ENCODE measurements at places on chromosomes 2 and 18.

DNA sequence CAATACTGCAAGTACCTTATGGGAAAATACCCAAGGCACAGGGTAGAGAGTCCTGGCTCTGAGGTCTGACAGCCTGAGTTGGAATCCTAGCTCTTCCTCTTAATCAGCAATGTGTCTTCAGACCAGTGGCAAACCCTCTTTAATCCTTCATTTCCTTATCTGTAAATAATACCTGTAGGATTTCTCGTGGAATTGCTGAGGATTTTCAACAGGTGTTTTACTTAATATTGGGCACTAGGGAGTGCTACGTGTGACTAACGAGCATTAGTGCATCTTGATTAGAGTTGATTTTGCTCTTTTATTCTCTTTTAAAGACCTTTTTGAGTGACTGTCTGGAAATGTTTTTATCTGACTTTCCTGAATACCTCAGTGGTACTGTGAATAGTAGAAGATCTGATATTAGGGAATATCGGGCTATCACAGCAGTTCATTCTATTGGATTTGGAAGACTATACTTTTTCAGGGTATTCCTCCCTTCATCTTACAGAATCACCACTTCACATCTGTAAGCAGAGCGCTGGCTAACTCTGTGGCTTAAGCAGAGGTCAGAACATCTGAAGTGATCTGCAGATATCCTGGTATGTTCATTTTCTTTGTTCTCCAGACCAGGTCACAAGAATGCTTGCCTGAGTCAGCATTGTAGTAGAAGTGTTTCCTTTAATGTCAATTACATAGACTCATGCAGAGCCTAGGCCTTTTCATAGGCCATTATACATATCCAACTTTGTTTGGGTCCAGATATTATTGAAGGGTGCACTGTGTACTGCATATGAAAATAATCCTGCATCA is 49.1 kb downstream of the ARHGAP28 start:
- no peak for DNase-seq

DNA sequence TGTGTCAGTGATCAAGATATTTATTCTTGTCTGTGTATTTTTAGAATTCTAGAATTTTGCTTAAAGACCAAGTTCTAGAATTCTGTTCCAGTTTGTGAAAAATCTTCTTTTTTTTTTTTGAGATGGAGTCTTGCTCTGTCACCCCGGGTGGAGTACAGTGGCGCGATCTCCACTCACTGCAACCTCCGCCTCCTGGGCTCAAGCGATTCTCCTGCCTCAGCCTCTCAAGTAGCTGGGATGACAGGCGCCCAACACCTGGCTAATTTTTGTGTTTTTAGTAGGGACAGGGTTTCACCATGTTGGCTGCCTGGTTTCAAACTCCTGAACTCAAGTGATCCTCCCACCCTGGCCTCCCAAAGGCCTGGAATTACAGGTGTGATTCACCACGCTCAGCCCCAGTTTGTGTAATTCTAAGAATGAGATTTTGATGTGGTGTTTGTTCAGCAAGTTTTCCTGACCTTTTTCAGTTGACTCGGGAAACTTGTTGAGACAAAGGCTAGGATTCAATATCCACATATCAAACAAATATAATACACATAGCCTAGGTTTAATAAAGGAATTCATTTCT is 3.6 kb downstream of the EIF5B start:
- DNase-seq = no peak

DNA sequence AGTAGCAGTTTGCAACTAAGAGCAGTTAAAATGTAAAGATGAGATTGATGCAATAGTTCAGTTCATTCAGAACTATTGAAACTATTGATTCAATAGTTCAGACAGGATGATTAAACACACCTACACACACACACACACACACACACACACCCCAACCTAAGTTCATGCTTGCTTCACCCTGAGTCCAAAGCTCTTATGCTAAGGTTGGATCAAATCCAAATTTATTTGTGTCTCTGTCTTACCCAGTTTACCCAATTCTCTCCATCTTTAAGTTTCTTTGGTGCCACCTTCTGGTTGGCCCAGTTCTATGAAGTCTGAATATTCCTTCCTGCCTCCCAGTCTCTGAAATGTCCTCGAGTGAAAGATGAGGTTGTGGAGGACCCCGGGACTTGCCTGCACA is 5.1 kb downstream of the SERPINB8 start:
- DNase-seq = no peak

DNA sequence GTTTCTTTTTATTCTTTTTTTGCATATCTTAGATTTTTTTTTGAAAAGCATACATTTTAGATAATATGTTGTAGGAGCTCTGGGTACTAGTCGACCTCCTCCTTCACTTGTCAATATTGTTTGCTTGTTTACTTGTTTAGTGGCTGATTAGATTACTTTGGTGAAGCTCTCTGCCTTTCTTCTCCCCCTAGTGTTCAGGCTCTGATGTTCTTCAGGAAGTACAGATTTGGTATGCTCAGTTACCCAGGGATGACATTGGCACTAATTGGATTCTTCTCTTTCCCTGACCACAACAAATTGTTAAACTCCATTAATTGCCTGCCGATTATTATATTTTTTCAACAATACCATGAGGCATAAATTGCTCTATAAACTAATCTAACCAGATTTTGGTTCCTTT is 491.2 kb downstream of the SUCLG1 start:
- DNase-seq = no peak

DNA sequence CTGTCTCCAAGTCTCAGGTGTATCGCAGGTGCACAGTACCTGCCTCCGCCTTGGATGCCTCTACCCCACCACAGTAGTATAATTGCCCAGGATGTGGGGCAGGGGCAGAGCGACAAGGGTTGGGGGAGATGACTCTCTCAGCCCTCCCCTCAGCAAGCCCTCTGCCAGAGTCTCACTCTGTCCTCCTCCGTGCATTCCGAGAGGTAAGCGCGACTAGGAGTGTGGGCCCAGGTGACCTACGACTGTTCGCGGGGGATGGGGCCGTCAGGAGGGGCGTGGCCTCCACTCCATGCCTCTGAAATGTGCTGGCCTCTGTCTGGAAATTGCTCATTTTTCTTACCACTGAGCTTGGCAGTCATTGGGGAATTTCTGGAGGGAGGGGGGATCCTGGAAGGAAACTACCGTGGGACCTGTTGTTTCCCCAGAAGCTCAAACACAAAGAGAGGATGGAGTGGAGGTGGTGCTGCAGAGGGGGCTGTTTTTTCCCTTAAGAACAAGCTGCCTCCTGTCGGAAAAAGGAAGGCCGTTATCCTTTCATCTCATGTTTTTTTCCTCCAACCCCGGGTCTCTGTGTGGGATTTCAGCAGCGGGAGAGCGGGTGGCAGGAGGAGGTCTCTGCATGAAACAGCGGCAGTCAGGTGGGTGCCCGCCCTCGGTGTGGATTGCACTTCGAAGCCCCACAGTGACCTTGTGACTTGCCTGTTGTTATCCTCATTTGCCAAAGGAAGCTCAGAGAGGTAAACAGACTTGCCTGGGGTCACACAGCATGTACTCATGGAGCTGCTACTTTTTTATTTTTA is 13.0 kb upstream of the RALB start:
- DNase-seq = no peak

- no peak for DNase-seq
These were observed 93.0 kb downstream of the SETBP1 start for GRCh38 chr18:44773640-44774155.

- no peak for DNase-seq
These were observed 63.7 kb upstream of the CCBE1 start for GRCh38 chr18:59760619-59761600.

DNA sequence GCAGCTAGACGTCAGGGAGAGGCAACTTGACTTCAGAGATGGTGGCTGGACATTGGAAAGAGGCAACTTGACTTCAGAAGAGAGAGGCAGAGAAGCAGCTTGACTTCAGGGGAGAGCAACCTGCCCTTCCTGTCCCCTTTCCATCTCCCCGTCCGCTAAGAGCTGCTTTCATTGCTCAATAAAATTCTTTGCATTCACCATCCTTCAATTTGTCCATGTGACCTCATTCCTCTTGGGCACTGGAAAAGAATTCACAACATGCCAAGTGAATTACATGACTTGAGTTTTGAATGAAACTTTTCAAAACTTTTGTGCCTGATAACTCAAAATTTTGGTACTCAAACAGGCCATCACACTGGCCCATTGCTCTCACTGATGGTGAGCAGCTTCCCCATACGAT is 158.9 kb downstream of the DPP4 start:
- no peak for DNase-seq

- DNase-seq = no peak
These were observed 26.9 kb downstream of the GPR55 start for GRCh38 chr2:230898016-230898712.

GRCh38 chr2:69603146-69603743 is 40.3 kb downstream of the AAK1 start:
- DNase-seq = no peak

- DNase-seq = no peak
These were observed 9.7 kb downstream of the HSBP1L1 start for GRCh38 chr18:79974025-79974654.

DNA sequence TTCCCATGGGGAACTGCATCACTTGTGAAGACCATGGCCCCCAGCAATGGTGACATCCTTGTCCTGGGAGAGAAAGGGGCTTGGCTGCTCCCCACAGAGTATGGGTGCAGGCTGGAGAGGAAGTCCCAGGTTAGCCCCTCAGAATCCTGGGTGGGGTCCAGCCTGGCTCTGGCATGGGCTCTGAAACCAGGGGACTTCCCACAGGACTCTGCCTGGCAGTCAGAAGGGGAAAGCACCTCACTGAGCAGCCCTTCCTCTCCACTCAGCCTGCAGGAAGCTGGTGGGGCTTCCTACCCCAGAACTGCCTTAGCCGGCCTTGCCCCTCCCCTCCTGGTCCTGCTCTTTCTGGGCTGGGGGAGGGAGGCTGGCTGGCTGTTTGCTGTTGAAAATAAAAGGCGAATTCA is 3.7 kb downstream of the NEURL3 start:
- no peak for DNase-seq

DNA sequence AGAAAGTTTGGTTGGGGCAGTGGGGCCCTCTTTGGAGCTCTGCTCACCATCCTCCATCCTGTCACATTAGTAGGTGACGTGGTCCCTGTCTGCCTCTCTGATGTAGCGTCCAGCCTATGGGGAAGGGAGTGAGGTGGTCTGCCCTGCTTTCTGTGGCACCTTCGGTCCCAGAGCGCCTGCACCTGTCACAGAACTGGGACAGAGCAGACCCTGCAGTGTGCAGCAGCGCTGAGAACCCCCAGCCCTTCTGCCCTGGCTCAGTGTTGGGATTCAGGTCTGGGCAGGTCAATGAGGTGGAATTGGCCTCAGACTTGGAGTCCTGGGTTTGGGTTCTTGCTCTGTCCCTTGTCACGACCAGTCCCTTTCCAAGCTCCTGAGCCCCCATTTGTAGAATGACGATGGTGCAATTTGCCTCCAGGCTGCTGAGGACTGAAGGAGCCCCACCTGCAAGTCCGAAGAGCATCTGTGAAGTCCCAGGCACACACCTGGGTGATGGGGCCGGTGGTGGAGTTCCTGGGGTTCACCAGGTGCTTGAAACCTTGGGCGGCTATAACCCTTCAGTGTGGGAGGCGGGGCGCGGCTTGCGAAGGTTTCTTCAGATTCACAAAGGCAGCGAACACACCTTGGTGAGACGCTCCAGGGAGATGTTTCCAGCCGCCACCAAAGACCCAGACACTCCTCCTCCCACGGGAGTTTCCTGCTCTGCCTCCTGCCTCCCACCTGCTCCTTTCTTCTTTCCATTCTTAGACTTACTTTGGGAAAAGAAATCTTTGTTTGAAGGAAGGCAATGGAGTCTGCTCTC is 265.4 kb upstream of the HDAC4 start:
- no peak for DNase-seq

DNA sequence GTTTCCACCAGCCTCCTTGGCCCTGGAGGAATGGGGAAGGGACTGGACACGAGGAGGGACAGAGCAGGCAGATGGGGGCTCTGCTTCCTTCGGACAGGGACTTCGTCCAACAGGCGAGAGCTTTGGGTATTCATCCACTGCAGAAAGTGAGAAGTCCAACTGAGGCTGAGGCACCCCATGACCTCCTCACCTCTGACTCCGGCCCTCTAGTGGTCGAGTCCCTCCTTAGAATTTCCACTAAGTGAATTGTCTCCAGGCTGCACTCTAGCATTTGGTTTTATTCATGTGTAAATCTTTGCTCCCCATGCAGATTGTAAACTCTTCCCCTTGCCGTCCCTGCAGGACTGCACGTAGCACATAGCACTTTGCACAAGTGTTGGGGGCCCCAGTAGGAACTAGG is 75.6 kb downstream of the TMEM247 start:
- DNase-seq = no peak

GRCh38 chr2:219737270-219737691 is 109.9 kb downstream of the SLC4A3 start:
- no peak for DNase-seq

DNA sequence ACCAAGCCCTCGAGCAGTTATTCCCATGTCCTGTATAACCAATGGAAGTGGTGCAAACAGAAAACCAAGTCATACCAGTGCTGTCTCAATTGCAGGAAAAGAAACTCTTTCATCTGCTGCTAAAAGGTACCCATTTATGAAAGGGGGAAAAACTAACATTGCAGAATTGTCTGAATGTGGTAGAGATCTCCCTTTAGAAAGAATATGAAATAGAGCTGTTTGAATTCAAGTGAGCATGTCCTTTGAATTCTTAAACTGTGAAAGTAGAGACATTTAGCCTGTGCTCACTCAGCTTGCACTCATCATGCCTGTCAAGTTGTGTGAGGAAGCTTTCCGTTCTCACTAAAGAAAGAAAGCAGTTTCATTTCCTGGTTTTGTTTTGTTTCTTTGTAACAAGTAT is 87.4 kb downstream of the EML4 start:
- DNase-seq = no peak

GRCh38 chr2:150931451-150931850 is 330.2 kb downstream of the RBM43 start:
- DNase-seq = no peak

DNA sequence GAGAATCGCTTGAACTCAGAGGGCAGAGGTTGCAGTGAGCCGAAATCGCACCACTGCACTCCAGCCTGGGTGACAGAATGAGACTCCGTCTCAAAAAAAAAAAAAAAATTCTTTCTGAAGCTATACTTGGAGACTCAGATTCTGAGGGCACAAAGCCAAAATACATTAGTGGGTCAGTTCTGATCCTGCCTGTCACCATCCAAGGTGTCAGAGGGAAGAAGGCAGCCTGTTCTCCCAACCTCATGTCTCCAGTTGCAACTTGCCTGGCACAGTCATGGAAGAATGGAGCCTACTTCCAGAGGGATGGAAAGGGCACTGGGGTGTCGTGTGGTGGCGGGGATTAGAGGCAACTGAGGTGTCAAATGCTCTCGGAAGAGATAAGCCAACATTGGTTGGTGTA is 104.8 kb upstream of the GATA6 start:
- DNase-seq = no peak

GRCh38 chr2:30662268-30663131 is 144.7 kb downstream of the CAPN13 start:
- DNase-seq = no peak

- no peak for DNase-seq
These were observed 101.1 kb upstream of the ODC1 start for GRCh38 chr2:10549195-10549594.

GRCh38 chr2:235414422-235414821 is 79.4 kb upstream of the AGAP1 start:
- DNase-seq = no peak

All from amygdala (tissue), 56 donors.